ENCODE measurements at places on chromosomes 3 and 15. TPM values are rescaled to one million over a fixed set of nuclear protein-coding genes. Genes with fewer than 3 reads are reported as not detected.
A peak's percentile ranks its signal among the peaks of the same experiment; 100 is the strongest.

GRCh38 chr3:176275113-176275512 lies 922.2 kb downstream of the TBL1XR1 start:
- no peak for ATAC-seq

DNA sequence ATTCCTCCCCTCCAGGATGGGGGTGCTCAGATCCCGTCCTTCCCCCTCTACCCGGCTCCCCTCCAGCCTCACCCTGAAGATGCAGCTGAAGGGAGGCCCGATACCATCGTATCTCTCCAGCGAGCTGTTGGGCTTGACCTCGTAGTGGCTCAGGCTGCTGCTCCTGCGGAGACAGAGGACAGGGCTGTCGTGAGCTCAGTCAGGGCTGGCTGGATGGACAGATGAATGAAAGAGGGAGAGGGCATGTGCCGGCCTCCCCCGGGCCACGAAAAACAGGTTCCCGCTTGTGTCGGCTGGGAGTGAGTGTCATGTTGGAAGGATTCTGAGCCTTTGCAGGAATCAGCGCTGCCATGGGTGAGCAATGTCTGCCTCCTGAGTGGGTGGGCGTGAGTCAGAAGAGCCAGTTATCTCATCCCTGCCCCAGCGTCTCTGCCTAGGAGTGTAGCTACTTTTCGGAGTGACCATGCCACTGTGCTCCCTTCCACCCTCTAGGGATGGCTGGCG lies 35.2 kb downstream of the FEM1B start:
- no peak for ATAC-seq

DNA sequence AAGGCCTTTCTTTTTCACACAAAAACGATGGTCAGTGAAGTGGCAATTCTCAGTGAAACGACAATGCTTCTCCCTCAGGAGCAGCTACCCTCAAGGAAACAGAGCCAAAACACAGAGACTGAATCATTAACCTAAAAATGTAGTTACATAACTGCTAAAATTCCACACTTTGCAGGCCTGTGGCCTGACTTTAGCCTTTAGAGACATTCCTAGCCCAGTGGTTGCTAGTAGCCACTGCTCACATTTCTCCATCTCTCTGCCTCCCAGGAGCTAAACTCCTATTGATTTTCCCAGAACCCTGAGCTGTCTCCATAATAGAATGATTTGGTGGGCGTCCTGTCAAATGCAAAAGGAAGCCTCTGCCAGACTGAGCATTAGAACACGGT lies 630.1 kb upstream of the KCNMB2 start:
- ATAC-seq, result peak; percentile 81

Gene PDZRN3
- total RNA-seq, result 107 TPM

GRCh38 chr3:137869022-137869421 lies 104.9 kb downstream of the SOX14 start:
- no peak for ATAC-seq

Gene WDR93
- total RNA-seq, result 0.29 TPM

- ATAC-seq, result no peak
Observed at GRCh38 chr3:55242921-55243320, 244.2 kb downstream of the WNT5A start.

DNA sequence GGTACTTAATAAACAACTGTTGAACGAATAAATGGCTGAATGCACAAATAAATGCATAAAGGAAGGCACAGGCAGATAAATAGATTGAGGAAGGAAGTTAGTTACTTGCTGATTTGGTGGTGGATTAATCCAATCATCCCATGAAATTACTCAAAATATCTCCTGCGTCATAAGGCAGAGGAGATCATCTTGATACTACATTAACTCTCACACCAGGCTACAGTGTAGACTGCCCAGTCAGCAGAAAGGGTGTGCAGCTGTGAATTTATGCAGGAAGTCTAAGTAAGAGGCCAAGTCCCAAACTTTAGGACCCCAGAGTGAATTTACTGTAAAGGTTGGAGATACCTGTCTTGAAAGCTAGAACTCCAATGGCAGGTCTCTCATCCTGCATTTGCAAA lies 38.6 kb downstream of the PRICKLE2 start:
- ATAC-seq, result peak; percentile 30

DNA sequence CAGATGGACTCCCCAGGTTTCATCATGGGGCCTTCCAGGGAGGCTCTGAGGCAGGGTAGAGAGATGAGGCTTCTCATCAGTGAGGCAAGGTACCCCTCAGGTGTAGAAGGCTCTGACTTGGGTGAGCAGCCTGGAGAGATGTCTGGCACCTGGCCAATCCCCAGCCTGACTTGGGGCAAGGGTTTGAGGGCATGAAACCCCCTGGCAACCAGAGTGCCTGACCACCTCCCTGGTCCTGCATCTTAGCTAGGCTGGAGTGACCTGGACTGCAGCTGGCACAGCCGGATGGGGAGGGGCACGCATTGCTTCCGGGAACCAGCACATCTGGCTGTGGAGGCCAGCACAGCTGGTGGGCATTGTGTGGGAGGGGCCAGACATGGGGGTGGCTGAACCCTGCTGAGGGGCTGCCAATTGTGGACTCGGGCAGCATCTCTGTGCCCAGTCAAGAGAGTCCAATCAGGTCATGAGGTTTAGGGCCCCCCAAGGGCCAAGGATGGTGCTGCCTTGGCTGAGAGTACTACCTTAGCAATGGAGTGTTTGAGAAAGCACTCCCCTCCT lies 1.9 kb downstream of the ZBTB47 start:
- no peak for ATAC-seq

Gene GP5
- 3.3 TPM for total RNA-seq

GRCh38 chr3:49005303-49005680 lies 1.9 kb upstream of the WDR6 start:
- no peak for ATAC-seq

Gene PLA2G4D
- 0.16 TPM for total RNA-seq

DNA sequence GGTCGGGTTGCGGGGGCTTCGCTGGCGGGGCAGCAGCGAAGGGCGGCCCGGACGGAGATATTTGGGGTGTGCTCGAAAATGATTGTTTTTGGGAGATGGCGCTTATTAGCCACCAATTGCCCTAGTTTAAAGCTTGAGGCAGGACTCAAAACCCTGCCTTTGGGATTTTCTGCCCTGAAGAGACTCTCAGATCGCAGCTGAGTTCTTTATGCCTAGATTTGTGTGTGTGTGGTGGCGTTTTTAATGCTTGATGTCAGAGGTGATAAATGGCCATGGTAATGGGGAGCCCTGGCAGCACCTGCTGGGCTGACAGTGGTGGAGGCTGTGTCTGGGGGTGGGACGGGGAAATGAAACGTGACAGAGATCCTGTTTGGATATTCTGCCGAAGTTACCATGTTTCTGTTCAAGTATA lies 604 bp downstream of the KCTD6 start:
- peak; percentile 8 for ATAC-seq

GRCh38 chr15:71709808-71710418 lies 100.4 kb upstream of the NR2E3 start:
- ATAC-seq, result no peak

DNA sequence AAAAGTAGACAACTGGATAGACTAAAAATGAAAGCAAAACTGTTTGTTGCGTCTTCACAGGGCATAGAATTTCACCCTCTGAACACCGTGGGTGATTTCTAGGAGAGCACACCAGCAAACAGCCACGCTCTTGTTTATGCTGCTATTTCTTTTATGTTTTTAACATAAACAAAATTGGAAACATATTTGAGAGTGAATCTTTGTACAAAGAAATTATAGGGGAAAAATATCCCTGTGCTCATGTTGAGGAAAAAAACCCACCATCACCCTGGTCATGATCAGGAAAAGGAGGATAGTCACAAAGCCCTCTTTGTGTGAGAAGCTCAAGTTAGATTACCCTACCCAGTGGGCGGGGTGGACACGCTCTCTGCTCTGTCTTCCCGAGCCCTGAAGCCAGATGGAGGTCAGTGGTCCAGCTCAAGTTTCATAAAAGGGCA lies 313.3 kb downstream of the SATB1 start:
- peak; percentile 97 for ATAC-seq

DNA sequence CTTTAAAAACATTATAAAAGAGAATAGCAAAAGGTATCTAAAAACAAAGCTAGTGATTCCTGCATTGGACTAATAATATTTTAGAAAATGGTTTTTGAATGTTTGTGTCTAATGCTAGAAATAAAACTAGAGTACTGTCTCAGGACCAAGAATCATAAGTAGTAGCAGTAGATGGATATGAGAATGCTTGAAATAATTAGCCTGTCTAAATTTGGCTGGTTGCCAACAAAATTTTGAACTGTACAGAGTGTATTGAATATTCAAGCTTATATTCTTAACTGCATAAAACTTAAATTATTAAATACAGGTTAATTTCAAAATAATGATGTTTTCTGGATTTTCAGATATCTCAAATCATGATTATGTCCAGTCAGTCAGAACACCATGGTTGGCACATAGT lies 14.0 kb downstream of the ABHD5 start:
- ATAC-seq, result no peak

Gene DPPA2
- total RNA-seq, result not detected

Gene BCL2A1
- total RNA-seq, result not detected

DNA sequence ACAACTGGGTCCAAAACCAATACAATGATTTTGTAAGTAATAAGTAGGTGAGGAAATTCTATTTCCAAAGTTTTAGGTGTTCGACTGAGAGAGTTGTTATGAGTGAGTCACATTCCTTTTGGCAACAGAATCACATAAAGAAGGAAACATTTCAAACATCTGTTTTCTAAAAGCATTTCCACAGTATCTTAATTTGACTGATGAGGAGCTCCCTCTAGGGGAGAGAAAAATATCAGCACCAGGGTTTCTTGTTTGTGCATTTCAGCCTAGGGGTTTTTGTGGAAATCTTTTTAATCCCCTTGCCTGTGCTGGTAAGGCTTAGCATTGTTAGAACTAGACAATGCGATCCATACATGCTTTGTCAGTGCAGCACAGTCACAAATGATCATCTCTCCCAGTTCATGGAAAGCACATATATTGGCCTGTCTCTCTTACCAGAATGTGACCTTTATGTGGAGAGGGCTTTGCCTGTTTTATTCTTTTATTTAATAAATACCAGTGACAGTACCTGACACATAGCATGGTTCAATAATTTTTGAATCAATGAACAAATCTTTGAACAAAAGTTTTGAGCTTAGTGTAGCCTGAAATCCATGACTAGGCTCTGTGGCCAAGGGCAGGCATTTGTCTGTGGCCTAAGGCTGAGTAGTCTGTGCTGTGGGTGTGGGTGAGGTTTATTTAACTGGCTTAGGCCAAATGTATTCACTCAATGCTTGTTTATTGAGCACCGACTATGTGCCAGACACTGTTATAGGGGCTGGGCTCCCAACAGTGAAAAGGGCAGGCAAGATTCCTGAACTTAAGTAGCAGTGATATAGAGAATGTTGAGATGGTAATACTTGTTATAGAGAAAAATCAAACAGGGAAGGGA lies 21.1 kb upstream of the IQCF6 start:
- peak; percentile 41 for ATAC-seq

- ATAC-seq, result no peak
Observed at GRCh38 chr3:102614585-102614984, 179.8 kb downstream of the ZPLD1 start.

DNA sequence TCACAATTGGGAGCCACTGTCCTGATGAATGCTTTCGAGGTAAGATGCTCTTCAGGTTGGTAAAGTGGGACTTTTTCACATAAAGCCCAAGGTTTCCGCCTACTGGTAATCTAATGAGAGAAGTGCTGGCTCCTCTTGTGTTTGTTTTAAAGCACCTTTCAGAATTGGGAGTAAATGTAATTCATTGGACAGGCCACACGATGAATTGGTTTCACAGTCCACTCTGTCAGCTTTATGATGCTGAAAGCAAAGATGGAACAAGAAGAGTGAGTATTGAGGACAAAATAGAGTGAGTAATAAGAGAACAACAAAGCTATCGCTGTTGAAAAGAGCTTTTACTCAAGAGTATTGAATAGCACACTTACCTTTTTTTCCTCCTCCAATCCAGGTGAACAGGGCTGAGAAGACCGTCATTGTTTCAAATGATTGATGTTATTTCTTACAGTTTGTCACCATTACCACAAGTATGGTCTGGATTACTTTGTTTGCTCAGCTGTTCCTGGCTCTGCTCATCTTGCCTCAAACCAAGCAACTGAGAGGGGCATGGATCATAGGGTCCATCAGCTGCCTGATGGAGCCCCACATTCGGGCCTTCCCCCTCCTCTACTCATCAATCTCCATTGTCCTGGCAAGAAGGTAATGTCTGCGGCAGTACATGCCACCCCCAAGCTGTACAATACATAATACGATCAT lies 136.1 kb upstream of the CNTN4 start:
- ATAC-seq, result peak; percentile 15

Gene ERICH6
- total RNA-seq, result 0.27 TPM

GRCh38 chr3:40169983-40170382 lies 139.5 kb upstream of the EIF1B start:
- ATAC-seq, result no peak

Gene MOBP
- not detected for total RNA-seq

DNA sequence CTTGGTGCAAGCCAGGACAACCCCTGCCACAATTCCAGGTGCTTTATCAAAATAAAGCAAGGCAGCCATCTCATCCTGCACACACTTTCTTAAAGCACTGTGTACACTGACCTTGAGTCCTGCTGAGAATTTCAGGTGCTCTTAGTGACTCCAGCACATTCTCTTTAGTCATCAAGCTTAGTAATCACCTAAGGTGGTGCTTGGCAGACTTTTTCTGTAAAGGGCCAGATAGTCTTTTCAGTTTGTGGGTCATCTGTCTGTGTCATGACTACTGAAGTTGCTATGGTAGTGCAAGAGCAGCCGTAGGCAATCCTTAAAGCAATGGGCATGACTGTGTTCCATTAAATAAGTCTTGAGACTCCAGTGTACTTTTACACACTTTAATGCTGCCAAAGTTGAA lies 36.4 kb downstream of the RIOX2 start:
- peak; percentile 42 for ATAC-seq

DNA sequence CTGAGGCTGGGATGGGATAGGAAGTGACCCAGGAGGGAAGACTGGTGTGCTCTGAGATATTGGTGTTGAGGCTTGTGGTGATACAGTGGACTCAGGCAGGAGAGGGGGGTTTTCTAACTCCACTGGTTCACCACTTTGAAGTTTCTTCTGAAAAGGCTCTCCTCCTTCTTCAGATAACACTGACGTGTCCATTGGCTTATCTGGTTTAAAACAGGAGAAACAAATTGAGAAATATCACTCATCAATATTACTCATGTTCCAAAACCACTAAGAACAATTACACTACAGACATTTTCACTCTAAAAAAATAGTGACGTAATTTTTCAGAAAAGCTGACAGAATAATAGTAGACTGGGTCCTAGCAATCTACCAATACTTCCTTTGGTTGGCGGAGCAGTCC lies 23.1 kb downstream of the TP53BP1 start:
- ATAC-seq, result no peak

DNA sequence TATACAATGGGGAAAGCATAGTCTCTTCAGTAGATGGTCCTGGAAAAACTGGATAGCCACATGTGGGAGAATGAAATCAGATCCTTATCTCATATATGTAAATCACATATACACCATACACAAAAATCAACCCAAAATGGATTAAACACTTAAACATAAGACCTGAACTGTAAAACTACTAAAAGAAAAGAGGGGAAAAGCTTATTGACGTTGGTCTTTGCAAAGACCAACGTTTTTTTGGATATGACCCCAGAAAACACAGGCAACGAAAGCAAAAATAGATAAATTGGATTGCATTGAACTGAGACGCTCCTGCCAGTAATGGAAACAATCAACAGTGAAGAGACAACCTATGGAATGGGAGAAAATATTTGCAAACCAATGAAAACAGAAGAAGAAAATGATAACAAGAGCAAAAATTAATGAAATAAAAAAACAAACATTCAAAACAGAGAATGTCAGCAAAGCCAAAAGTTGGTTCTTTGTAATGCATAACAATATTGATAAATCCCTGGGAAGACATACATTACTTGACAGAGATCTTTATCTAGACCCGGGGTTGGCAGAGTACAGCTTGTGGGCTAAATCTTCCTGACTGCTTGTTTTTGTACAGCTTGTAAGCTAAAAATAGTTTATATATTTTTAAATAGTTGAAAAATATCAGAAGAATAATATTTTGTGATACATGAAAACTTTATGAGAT lies 86.9 kb downstream of the NEO1 start:
- ATAC-seq, result no peak

Gene SERINC4
- 2.2 TPM for total RNA-seq

Measured in motor neuron (in vitro differentiated cells).